ENCODE measurements at places on chromosomes 1 and 21.

DNA sequence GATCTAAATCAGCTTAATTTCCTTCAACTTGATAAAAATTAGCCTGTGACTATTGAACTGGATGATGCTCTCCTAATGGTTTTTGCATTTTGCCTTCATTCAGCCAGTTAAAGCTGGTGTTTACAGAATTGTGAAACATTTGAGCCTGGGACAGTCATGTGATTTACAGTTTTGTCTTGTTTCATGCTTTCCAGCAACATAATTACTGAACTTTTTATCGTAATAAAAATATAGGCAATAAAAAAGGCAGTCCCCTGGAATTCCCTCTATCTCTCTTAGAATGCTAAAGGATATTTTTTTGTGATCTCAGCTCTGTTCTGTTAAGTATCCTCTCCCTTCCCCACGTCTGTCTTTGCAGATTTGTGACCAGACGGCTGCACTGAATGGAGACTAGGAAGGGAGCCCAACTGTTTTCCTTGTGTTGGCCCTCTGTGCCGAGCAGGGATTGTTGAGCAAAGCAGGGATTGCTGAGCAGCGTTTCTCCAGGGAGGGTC is 70.3 kb upstream of the RGL1 start:
- peak; percentile 64 for DNase-seq

DNA sequence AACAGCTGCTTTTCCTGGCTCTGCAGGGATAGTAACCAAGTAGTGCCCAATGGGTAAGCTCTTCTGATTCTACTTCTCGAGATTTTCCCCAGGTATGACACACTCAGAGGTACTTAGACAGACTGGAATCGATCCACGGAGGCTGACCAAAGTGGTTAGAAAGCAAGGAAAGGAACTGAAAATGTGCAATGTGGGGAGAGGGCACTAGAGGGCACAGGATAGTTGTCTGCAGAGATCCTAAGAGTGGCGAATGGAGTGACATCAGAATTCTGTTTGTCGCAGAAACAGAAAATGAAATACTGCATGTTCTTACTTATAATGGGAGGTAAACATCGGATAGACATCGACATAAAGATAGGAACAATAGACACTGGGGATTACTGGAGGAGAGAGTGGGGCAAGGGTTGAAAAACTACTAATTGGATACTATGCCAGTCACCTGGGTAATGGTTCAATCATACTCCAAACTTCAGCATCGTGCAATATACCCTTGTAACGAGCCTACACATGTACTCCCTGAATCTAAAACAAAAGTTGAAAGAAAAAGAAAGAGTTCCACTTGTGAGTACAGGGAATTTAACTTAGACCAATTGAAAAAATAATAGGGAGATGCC is 23.3 kb downstream of the CYP2J2 start:
- DNase-seq, result peak; percentile 16

- no peak for DNase-seq
Measured at GRCh38 chr1:165512816-165513215, 31.0 kb upstream of the LRRC52 start.

- DNase-seq, result no peak
Measured at GRCh38 chr1:93876244-93876643, 2.8 kb downstream of the DNTTIP2 start.

GRCh38 chr1:47985018-47985417 is 12.2 kb downstream of the TRABD2B start:
- DNase-seq, result no peak

DNA sequence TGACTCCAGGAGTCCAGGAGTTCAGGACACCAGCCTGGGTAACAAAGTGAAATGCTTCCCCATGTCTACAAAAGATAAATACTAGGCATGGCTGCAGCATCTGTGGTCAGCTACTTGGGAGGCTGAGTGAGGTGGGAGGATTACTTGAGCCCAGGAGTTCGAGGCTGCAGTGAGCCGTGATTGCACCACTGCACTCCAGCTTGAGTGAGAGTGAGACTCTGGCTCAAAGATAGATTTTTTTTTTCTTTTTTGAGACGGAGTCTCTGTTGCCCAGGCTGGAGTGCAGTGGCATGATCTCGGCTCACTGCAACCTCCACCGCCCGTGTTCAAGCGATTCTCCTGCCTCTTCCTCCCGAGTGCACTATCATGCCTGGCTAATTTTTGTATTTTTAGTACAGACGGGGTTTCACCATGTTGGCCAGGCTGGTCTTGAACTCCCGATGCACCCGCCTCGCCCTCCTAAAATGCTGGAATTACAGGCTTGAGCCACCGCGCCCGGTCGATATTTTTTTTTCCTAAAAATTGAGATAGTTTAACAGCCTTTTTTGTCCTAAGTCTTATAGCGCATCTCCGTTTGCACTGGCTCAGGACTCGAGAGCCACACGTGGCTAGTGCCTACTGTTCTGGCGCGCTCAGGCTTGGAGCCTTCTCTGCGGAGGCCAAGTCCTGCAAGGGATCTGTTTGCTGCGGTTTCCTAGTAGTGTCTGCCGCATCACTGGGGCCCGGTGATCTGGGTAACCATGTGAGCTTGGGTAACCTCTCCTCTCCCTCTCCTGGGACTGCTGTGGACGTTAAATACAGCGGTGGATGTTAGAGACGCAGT is 1.0 kb upstream of the MFN2 start:
- no peak for DNase-seq

- no peak for DNase-seq
Measured at GRCh38 chr1:4724695-4725250, 70.4 kb downstream of the AJAP1 start.

- DNase-seq, result no peak
Measured at GRCh38 chr1:183450093-183450492, 22.2 kb upstream of the SMG7 start.

- no peak for DNase-seq
Measured at GRCh38 chr1:76659171-76659940, 207.9 kb upstream of the ST6GALNAC5 start.

DNA sequence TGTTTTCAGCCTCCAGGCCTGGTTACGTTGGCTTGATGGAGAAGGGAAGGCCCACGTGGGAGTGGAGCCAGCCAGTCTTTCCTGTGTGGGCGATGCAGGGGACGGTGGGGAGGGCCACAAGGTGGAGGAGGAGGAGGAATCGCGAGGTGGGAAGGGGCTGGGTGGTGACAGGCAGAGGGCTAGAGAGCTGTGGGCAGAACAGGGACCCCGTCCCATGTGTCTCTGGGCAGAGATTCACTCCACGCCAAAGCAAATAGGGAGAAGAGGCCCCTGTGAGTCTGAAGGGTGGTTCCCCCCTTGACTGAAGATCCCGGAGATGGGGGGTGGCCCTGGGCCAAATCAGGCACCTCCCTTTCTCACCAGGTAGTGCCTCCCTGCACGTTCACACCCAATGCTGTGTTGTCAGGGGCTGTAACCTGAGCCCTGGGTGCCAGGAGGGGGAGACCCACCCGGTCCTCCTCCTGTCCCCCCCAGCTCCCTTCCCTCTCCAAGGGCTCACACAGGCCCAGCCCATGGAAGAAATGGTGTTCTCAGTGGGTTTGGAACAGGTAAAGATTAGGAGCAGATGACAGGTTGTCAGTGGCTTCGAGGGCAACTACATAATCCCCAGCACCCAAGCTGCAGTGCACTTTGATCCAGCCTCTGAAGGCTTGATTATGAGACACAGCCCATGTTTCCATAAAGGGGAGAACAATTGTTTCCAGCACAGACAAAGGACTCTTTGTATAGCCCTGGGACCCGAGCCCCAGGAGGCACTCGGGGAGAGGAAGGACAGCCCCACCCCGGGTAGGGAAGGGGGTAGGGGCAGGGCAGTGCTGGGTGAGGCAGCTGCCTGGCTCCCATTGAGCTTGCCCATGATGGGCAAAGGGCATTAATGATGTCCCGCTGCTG is 37.7 kb upstream of the GPR37L1 start:
- DNase-seq, result peak; percentile 81

DNA sequence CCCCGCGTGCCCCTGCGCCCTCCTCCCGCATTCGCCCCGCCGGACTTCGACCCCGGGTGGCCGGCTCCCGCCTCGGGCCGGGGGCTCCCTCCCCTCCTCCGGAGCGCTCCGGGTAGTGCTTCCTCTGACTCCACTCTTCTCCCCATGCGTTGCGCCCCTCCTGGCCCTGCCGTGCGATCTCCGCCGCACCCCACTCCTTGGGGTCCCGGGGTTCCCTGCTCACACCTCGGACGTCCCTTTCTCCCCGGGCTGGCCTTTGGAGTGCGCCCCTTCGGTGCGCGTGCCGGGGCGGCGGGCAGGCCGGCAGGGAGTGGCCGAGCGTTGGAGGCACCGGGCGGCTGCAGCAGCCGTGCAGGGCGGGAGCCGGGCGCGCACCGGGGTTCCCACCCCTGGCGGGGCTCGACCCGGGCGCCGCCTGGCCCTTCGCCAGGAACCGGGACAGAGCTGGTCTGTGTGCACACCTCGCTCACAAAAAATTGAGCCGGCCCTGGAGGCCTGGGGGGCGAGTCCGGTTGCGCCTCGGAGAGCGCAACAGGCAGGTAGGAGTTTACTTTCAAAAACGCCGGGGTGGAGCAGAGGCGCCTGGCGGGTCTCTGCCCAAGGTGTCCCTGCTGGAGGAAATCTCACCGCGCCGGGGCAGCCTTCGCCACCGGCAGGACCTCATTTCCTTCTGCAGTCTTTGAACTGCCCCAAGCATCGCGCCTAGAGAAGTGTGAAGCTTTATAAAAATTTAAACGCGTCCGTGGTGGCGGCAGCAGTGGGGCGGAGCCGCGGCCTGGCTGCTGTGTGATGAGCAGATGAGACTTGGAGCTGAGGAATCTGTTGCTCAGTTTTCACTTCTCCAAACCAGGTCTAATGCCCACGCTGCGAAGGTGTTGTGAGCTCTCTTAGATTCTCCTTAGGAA is 650 bp downstream of the VANGL1 start:
- peak; percentile 17 for DNase-seq

DNA sequence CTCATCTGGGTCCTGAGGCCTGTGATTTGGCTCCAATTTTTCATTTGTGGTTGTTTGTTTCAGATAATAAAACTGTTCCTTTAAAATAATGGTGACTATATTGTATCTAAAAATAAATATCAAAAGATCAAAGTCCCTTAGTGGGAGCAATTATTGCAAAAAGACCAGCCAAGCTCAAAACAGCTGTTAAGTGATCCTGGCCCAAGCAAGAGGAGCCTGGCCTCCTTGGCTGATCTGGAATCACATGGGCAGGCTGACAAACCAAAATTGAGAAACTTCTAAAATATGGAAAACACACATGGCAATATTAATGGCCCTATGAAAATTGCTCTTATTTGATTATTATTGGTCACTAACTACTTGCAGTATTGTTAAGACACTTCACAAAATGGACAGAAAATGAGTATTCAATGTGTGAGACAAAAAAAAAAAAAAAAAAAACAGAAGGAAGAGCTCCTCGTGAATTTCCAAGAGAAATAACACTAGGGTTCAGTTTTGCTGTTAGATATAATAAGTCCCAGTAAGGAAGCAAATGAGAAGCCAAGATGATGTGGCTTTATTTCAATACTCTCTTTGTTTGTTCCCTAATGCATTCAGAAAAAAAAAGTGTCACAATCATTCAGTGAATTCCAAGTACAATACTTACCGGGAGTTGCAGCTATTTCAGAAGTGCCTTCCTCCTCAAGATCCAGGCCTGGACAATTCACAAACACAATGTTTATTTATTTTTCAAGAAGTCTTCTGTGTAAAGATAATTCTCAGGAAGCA is 105.1 kb downstream of the SEC16B start:
- no peak for DNase-seq

GRCh38 chr1:116433275-116434257 is 60.5 kb downstream of the ATP1A1 start:
- peak; percentile 86 for DNase-seq

DNA sequence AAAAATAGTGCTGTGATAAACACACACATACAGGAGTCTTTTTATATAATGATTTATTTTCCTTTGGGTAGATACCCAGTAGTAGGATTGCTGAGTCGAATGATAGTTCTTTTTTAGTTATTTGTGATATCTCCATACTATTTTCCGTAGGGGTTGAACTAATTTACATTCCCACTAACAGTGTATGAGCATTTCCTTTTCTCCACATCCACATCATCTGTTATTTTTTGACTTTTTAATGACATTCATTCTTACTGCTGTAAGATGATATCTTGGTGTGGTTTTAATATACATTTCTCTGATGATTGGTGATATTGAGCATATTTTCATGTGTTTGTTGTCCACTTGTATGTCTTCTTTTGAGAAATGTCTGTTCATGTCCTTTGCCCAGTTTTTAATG is 78.3 kb downstream of the NIBAN1 start:
- no peak for DNase-seq

DNA sequence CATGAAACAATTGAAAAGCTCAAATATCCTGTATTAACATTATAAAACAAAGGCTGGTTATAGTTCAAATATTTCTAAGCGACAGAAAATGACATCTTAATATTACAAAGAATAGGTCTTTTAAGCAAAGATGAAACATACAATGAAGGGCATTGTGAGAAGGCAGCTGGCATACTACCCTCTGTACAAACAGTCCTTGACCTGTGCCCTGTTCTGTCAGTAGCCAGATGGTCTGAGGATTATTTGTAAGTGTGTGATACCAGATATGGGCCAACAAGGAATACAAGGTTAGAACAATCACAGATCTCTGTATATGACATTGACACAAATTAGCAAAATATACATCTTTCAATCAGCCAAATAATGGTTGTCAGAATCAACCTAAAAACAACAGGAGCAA is 1350.4 kb downstream of the AMY1C start:
- no peak for DNase-seq

GRCh38 chr1:47926461-47926999 is 70.7 kb downstream of the TRABD2B start:
- no peak for DNase-seq

DNA sequence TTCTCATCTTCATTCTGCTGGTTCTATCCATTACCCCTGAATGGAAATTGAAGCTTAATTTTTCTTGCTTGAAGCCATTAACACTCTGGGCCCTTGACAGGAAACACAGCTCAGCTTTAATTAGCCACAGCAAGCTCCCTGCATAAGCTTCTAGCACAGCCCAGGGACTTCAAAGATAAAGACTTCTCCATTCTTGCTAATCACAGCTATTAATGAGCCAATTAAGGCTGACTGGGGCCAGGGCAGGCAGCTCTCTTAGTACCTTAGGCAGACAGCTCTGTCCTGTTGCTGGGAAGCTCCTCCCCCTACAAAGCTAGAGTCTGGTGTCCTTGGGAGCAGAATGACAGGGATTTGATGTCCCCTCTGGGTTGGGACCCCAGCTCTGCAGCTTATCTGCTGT is 27.9 kb upstream of the TRABD2B start:
- DNase-seq, result no peak

DNA sequence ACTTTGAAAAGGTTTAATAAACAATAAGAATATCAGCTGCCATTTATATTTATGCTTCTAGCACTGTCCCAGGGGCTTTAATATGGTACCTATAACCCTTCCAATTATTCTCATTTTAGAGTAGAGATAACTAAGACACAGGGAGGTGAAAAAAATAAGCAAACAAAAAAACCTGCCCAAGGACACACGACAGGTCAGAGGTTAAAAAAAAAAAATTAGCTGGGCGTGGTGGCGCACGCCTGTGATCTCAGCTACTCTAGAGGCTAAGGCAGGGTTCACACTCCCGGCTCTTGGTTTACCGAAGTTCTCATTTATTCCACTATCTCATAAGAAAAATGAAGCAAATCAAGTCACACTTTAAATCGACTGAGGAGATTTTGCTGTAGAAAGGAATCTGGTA is 34.7 kb upstream of the CNN3 start:
- DNase-seq, result no peak

- DNase-seq, result no peak
Measured at GRCh38 chr1:205275916-205276688, 45.4 kb downstream of the NUAK2 start.

Measured in caudate nucleus (tissue), 63 donors.